ENCODE measurements at places on chromosomes 3 and 15.

- no peak for DNase-seq
Observed at GRCh38 chr15:64288999-64289398, 67.0 kb downstream of the CSNK1G1 start.

GRCh38 chr15:51879555-51879954 lies 50.1 kb downstream of the TMOD3 start:
- DNase-seq: no peak

DNA sequence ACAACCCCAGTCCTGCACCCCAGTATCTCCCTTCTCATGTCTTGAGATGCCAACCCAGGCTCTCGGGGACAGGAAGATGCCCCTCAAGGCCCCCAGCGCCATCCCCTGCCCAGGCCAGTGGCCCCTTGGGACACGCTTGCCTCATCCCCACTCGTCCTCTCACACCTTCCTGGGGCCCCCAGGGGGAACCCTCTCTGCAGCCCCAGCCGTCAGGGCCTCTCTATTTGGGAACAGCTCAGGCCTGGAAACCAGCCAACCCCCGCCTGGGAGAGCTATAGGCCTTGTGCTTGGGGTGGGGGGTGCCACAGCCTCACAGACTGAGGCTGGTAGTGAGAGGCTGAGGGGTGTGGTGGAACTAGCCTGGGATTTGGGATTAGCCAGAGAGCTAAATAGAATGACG lies 7.8 kb downstream of the LINGO1 start:
- DNase-seq: no peak

- no peak for DNase-seq
Observed at GRCh38 chr15:90425726-90426346, 37.8 kb downstream of the IQGAP1 start.

GRCh38 chr3:173938159-173938558 lies 540.6 kb downstream of the NLGN1 start:
- DNase-seq: peak; percentile 49

- no peak for DNase-seq
Observed at GRCh38 chr3:64360280-64360679, 135.0 kb upstream of the PRICKLE2 start.

DNA sequence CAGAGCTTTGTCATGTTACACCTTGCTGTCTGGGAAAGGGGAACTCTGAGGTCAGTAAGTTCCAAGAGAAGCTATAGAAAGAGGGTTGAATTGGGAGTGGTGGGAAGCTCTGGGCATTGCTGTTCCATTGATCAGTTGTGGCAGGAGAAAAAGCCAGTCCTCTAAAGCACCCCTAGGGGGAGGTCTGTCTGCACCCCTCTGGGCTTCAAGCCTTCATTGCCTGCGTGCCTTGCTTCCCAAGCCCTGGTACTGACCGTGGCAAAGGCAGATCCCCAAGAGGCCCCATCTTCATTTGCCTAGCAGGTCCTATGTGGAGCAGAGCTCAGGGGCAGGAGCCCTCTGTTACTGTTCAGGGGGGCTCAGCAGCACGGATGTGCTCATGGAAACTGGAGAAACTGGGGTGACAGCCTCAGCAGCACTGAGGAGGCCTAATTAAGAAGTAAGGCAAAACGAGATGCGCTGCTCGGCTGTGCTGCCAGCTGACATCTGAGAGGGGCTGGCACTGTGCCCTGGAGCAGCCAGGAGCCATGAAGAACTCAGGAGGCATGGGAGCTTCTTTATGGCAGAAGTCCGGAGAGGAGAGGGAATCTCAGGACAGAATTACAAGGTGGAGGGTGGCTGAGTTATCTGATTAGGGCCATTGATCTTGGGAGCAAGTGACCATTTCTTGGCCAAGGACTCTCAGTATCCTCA lies 270.9 kb downstream of the RPLP1 start:
- DNase-seq: no peak

DNA sequence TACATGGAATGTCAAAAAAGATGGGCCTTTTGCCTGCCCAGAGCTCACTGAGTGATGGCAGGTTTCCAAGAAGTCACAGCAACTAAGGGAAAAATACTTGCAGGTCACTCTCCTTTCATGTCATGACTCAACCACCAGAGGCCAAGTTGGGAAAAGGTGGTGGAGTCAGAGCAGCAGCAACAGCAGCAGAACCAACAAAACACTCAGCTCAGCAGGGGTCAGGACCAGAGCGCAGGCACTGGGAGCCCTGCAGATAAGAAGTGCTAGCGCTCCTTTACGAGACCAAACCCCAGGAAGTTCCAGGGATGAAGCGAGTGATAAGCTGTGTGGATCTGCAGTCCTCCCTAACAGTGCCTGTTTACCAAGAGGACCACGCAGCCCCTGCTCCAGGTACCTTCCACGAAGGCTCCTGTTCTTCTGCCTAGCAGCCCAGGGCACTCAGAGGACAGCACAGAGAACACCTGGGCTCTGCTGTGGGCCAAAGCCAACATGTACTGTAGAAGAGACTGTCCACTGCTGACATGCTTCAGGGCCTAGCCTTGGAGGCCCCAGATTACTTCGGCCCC lies 26.0 kb downstream of the POC1A start:
- DNase-seq: peak; percentile 34

- DNase-seq: no peak
Observed at GRCh38 chr3:105397974-105398373, 31.3 kb downstream of the ALCAM start.

DNA sequence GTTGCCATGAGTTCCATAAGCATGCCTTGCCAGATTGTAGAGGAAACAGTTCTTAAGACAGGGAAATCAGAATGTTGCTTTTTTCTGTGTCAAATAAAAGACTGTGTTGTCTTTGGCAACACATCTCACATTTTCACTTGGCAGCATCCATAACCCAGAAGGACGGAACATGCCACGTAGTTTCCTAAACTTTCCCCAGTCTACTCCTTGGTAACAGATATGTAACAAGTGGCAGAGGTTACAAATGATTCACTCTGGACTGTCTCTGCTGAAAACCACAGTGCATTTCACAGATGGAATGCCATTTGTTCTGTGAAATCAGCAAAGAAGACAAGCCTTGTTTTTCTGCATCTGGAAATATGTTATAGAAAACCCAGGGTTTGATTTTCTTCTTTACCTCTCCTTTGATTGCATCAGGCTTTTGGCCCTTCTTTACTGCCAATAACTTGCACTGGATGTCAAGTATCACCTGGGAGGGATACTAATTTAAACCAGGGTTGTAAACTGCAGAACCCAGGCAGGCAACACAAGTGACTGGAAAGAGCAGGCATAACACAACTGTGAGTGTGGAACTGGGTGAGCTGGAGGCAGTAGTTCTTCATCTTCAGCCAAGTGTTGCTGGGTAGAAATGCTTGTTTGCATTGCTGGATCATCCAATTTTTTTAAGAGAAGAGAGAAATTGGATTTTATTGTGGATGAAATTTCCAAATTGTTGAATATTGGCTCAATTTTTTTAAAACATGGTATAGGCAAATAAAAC lies 124.4 kb upstream of the FOXB1 start:
- DNase-seq: no peak

- no peak for DNase-seq
Observed at GRCh38 chr3:11021611-11022011, 29.1 kb downstream of the SLC6A1 start.

GRCh38 chr3:104244680-104245220 lies 1122.0 kb upstream of the ALCAM start:
- DNase-seq: no peak

DNA sequence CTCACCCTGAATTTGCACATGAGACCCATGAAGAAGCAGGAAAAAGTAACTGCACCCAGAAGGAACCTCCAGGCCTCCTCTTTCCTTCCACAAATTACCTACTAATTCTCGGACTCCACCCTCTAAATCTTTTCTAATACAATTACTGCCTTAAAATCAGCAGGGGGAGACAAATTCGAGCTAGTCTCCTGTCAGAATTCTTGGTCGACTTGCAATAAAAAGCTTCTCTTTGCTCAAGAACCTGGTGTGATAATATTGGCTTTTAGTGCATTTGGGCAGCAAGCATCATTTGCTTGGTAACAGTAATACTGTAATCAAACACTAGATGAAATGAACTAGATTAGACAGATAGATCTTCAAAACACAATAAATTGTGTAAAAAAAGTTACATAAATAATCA lies 281.9 kb downstream of the RAP2B start:
- no peak for DNase-seq

GRCh38 chr3:152857082-152857481 lies 22.2 kb downstream of the P2RY1 start:
- DNase-seq: no peak

- peak; percentile 26 for DNase-seq
Observed at GRCh38 chr3:71127844-71128243, 455.7 kb downstream of the FOXP1 start.

- no peak for DNase-seq
Observed at GRCh38 chr3:134033315-134033996, 3.7 kb upstream of the SLCO2A1 start.

DNA sequence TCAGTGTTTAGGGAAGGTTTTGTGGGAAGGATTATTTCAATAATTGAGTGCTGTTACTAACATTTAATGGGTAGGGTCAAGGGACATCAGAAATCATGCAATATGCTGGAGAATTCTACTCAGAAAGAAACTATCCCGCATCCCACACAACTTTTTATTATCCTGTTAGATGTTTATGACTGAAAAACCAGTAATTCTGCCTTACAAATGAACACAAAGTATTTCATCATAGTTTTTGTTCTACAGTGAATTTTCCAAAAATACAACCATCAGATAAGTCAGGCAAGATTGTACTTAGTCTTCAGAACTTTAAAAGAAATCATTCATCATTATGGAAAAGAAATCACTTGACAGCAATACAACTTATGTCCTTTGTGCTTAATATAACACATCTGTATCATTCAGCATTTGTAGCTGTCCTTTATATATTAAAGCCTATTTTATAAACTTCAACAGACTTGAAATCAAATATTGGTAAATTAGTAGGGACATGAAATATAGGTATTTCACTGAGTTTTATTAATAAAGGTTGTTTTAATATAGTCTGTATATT lies 61.9 kb downstream of the TRPM7 start:
- no peak for DNase-seq

DNA sequence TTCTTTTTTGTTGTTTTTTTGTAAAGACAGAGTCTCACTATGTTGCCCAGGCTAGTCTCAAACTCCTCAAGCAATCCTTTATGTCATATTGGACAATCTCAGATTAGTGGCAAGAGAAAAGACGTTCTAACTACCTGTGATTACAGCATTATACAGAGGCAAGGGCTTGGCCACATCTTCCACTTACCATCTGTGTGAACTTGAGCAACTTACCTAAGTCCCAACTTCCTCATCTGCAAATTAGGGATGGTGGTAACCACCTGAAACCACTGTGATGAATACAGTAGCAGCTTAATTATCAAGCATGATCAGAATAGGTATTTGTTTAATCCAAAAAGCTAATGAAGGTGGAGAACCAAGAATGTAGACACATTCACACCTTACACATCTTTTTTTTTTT lies 16.1 kb downstream of the LRRC2 start:
- DNase-seq: no peak

DNA sequence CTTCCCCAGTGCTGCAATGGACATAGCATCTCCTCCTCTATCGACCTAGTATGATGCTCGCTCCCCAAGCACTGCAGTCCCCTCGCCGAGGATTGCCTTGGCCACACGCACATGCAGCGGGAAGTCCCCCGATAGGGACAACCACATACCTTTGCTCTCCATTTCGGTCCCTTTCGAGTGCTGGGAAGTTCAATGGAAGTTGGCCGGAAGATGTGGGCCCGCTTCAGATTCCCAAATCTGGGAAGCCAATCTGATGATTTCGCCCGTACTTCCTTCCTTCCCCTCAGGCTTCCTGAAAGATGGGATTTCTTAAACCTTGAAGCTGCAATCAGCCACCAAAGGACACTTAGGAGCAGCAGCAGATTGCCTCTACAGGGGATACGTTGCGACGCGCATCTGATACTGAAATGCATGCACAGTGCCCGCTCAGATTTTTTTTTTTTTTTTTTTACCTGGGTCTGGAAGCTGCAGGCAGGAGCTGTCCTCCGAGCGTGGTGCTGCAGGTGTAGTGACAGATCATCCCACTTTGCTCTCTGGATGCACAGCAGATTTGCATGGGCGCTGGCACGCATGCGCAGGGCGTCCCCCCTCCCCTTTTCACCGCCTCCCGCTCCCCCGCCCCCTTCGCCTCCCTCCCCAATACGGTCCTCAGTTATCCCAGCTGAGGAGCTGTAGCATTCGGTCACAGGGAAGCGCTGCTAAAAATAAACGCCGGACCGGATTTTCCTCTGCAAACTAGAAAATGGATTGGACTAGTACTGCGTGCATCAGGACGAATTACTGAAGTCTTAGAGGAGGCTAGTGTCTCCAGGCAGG lies at the start of gene FGF12:
Gene FGF12, minus strand, starts transcription at position 510 of the 816 bp plus-strand sequence.
- DNase-seq: peak; percentile 53

DNA sequence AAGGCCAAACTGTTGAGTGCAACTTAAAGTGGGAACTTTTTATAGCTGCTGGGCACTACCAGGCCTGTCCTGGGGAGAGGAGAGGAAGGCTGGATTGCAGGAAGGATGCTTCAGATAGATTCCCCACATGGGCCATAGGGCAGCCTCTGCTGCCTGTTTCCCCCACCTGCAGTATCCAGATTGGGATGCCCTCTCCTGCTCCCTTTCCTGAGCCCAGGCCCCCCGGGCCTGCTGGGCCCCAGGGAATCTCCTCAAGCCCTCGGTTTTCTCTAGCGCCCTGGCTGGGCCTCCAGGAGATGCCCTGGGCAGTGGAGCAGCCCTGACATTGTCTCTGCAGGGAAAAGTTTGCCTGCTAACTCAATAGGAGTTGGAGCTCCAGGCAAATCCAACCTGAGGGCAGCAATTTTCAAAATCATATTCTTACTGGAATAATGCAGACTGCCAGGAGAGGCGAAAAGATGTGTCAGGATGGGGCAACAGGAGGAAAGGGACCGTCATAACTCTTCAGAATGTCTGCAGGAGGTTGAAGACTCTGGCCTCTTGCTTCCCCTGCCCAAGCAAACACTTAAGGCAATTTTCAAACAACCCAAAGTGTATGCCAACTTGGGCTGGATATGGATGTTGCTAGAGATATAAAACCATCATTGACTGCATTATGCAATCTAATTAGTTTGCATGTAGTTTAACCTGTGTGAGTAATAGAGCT lies 4.4 kb downstream of the NR2F2 start:
- DNase-seq: peak; percentile 1

DNA sequence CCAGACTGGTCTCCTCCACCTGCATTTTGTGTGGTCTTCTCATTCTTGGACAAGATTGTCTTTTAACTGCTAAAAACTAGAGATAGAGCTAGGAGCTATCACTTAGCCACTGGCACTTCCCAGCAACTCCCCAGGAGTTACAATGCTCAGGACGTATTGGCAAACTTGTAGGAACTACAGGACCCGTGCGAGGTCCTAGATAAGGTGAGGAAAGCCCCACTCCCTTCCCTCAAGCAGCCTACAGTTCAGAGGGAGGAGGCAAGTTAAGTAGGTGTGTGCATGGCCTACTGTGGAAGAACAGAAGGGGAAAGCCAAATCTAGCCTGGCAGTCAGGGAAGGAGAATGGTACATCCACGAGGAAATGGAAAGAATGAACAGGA lies 504.7 kb upstream of the PROK2 start:
- no peak for DNase-seq

- DNase-seq: no peak
Observed at GRCh38 chr15:73681063-73681462, 3.1 kb upstream of the CD276 start.

- peak; percentile 39 for DNase-seq
Observed at GRCh38 chr15:37098468-37099318, 1.7 kb downstream of the MEIS2 start.

Data from ACHN (cell line).